Effector CD4-positive, alpha-beta T cell (primary cell): ENCODE measurements at places on chromosomes 11 and 22.

DNA sequence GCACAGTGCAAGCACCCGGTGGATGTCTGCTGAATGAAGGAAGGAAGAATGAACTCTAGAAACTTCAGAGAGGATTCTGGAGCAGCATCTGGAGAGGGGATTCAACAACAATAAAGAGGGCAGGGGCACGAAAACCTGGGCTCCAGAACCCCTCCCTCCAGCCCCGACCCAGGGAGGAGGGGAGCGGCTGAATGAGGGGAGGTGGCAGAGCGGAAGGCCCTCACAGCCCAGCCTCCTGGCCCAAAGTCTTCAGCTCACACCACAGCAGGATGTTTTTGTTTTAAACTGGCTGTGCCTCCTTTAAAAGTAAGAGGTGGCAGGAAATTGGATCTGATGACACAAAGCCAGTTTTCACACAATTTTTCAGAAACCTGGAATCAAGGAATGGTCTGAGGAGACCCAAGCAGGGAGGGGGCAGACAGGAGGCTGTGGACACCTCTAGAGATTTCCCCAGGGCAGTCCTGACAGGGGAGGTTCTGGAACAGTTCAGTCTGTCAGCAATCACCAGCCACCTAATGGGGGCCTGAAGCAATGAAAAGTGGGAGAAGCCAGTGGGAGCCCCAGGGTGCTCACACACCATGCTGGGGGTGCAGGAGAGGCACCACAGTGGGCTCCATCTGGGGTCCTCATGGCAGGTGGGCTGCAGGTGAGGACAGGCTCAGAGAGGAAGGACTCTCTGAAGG is 44.4 kb upstream of the TCF20 start:
- no peak for DNase-seq

DNA sequence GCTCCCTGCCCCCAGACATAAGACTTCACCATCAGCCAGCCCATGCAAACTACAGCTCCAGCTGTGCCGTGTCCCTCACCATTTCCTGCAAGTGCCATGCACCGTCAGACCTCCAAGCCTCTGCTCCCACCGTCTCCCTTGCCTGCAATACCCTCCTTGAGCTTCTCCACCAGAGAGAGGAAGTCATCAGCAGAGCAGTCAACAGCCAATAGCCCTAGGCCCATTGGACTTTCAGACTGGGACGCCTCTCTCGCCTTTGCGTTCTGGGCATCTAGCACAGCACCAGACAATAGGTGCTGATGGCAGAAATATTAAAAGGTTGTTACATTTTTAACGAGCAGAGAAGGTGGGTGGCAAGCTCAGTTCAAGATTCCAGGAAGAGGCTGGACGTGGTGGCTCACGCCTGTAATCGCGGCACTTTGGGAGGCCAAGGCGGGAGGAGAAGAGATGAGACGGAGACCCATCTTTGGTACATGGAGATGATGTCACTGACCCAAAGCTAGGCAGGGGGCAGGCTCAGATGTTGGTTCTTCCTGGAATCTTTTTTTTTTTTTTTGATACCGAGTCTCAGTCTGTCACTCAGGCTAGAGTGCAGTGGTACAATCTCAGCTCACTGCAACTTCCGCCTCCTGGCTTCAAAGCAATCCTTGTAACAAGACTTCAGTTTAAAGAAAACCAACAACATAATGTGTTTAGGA is 31.9 kb downstream of the SCGB1A1 start:
- no peak for DNase-seq

GRCh38 chr22:30763815-30764673 is 69.4 kb downstream of the OSBP2 start:
- peak; percentile 26 for DNase-seq

- no peak for DNase-seq
These were observed 85.3 kb downstream of the GAB2 start for GRCh38 chr11:78332174-78332866.

DNA sequence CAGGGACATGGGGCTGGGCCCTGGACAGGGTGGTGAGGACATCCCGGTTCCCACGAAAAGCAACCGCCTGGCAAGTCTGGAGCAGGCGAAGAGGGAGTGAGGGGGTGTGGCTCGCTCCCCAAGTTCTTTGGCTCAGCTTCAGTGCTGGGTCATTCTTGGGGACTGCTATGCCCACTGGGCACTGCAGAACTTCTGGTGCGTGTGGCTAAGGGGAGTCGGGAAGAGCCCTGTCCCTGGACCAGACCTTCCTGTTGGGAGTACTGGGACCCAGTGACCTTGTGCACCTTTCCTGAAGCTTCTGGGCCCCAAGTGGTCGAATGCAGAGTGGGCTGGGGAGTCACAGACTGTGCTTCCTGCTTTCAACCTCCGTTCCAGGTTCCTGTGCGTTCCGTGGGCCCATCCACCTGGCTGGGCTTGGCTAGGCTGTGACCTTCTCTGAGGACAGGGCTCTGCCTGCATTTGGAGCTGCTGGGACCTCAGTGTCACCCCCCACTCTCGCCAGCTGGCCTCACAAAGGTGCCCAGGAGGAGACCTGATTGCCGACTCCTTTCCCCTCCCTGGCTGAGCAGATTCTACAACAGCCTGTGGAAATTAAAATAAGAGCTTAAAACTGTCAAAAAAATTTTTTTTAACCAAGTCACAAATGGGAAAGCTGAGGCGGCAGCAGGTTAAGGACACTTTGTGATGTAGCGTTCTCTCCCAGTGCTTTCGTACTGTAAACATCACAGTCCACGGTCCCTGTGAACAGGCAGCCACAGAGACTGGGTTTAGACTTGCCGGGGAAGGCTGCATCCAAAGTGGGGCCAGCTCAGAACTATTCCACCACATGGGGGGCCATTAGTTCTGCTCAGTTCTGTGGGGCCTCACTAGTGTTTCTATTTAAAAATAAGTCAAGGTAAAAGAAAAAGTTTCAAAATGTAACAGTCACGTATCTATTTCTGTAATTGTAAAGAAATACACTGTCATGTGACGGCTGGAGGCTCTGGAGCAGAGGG is 63.8 kb upstream of the WNT7B start:
- no peak for DNase-seq

- DNase-seq: no peak
These were observed 556.5 kb downstream of the MN1 start for GRCh38 chr22:27245056-27245455.

GRCh38 chr11:80196932-80197554 is 756.2 kb upstream of the TENM4 start:
- no peak for DNase-seq

DNA sequence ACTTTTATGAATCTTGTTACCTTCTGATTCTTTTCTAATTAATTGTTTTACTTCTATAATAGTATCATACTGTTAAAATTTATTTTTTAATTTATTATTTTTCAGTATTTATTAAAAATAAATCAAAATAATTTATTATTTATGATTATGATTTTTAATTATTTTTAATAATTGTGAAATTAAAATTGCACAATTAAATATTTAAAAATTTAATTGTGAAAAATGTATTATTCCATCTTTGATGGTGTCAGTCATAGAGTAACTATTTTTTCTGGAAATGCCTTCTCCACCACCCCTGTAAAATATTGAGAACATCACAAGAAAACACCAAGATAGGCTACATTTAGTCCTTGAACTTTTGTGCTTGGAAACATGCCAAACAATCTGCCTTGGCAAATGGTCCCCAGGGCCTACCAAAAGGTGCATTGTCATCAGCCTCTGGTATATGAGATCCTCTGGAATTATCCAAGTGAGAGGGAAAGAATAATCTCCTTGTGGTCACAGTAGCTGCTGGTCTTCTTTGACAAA is at the start of gene OR8H2:
TSS of gene OR8H2 (plus strand) at position 478 of the 528 bp plus-strand sequence. CDS start 1,356 bp downstream, outside the sequence.
- DNase-seq: no peak

DNA sequence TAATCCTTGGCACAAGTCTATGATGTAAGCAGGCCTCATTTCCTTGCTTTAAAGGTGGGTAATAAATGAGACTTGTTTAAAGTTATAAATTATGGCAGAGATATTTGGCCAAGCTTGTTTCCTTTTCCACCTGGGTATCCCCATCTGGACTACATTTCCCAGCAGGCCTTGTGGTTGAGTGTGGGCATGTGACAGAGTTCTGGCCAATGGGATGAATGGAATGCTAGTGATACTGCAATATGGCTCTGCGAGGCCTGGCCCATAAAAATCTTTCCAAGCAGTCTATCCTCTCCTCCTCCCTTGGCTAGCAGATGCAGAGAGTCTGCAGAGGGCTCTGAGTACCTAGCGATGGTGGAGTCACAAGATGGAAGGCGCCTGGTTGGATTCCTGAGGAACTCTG is 102.5 kb downstream of the TIMP3 start:
- DNase-seq: no peak

GRCh38 chr22:23315341-23315917 is 135.1 kb downstream of the BCR start:
- DNase-seq: no peak

GRCh38 chr11:44418456-44418830 is 108.5 kb upstream of the ALX4 start:
- DNase-seq: no peak

DNA sequence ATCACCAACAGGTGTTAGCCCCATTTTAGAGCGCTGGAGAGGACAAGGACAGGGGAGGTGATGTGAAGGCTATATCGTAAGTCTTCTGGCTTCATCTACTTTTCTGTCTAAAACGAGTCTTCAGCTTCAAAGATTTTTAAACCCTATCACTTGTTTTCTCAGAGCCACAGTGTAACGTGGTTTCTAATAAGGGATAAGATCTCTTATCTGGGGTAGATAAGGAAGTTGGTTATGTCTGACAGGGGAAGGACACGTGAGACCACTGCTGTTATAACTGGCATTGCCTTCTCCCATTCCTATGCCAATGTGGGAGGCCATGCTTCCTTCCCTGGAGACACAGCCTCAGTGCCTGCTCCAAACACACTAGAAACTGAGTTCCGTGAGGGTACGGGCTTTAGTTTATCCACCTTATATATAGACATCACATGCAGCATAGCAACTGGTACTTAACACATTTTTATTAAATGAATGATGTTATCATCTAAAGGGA is 39.3 kb downstream of the LARGE2 start:
- no peak for DNase-seq

DNA sequence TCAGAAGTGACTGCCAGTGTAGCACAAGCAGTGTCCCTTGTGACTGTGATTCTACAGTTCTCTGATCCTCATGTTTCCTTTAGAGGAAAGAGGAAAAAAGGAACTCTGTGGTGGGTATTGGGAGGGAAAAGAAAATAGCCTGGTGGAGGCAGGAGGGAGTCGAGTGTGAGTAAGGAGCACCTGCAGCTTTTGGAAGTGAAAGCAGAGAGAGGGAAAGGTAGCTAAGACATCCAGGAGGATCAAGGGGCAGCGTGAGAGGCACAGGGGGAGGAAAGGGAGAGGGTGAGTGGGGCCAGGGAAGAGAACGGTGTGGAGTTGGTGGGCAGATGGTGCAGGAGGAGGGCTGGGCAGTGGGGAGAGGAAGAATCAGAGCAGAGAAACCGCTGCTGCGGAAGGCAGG is 12.4 kb downstream of the TMA7B start:
- DNase-seq: no peak

GRCh38 chr11:108802492-108802891 is 137.6 kb downstream of the DDX10 start:
- DNase-seq: no peak

DNA sequence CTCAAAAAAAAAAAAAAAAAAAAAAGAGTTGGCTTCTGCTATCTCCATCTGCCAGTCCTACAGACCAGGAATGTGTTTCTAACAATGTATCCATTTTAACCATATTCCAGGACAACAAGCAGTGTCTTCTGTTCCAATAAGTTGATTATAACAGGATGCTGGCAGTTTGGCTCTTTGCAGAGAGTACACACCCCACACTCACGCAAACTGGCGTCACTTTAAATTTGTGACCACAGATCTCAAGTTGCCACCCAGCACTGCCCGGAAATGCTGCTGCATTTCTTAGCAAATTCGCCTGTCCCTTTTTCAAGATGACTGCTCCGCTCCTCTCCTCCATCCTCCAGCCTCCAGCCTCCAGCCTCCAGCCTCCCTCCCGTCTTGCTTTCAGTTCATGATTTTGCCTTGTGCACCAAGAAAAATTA is 44.3 kb downstream of the SCGB1A1 start:
- DNase-seq: no peak

GRCh38 chr11:88484873-88485621 is 147.5 kb upstream of the CTSC start:
- no peak for DNase-seq

GRCh38 chr22:44893731-44894080 is 116.1 kb downstream of the PHF21B start:
- DNase-seq: no peak

DNA sequence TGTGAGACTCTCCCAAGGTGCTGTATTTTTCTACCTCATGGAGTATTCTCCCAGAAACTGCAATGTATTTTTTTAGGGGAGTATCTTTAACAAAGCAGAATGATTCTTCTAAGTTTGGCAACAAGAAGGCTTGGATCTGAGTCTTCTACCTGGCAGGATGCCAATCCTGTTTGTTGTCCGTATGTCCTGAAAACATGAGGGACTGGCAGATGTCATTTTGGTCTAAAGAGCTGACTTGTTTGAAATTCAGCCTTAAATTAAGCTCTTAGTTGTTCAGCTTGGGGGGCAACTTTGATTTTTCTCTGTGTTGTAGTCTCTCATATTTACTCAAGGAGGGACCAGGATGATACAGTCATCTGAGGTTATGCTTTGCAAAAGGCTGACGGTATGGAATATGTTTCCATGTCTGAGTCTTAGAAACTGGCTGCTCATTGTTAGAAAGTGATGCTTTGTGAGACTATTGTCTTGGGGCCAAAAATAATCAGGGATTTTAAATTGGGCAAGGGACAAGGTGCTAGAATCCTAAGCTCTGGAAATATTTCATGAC is 9.3 kb downstream of the MRPL16 start:
- DNase-seq: no peak

DNA sequence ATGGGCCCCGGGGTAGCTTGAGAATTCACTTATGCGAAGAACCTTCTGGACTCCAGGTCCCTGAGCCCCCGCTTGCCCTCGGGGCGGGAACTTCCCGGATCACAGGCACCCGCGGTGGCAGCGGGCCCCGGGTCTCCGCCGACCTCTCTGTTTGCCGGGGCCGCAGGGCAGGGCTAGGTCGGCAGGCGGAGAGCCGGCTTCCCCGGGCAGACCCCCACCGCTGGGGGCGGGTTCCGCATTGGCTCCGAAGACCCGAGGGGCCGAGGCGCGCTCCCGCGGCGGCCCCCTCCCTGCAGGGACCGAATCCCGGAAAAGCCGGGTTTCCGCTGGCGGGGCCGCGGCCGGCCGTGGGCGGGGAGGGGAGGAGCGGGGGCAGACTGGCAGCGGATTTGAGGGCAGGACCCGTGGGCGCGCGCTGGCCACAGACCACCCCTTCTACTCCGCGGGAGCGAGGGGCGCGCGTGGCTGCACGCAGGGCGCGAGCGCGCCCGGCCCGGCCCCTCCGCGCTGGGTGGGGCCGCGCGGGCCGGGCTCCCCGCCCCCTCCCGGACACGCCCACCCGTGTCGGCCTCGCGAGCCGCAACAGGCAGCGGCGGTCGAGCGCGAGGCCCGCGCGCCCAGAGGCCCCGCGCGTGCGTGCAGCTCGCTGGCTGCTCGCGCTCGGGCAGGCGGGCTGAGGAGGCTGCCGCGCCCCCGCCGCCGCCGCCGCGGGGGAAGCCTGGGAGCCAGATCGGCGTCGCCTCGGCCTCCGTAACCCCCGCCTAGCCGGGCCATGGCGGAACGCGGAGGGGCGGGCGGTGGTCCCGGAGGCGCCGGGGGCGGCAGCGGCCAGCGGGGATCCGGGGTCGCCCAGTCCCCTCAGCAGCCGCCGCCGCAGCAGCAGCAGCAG is at the start of gene PACS1:
TSS of gene PACS1 (plus strand) at position 558 of the 889 bp plus-strand sequence. CDS start at position 773, 215 bp downstream.
- DNase-seq: peak; percentile 66
